ENCODE measurements at places on chromosomes 7 and 10. TPM values are rescaled to one million over a fixed set of nuclear protein-coding genes. Genes with fewer than 3 reads are reported as not detected.

The SPDYE8 gene
- total RNA-seq = 0.24 TPM

The EN2 gene
- not detected for total RNA-seq

The PIK3CG gene
- 1.2 TPM for total RNA-seq

DNA sequence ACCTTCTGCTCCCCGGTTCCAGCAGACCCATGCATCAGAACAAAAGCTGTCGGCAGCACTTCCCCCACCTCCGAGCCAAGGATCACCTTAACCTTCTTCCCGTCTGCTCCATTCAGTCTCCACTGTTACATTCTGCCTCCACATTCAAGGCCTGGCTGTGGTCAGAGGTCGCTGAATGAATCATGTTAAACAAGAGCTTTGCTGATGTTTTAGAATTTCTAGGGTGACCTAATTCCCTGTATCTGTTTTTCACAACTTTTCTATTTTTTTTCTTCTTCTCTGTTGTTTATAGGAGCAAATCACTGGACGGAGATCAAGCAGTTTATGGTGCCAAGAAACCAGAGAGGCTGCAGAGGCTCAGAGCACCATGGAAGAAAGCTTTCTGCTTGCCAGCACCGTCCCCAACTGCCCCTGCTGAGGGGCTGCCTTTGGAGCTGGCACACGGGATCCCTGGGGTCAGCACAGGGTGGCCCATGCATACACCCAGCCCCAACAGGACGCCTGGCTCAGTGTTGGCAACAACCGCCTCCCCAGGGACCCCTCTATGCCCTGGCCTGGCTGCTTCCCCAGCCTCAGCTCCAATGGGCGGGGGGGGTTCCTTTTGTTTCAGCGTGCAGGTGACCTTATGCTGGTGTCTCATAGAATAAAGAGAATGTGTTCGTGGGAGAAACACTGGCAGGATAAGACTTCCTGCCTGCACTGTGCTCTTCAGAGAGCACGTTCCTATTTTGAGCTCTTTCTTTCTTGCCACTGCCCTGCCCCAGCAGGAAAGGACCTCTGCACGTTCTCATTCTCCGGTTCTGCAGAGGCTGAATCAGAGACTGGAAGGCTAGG is 182.7 kb upstream of the LYZL2 start:
- peak; percentile 56 for DNase-seq
- H3K36me3 ChIP-seq = no peaks in the 10 kb centered on the region
- no peak overlapping the region for H3K27ac ChIP-seq
- peaks cover 33% of the 10 kb centered on the region for H3K4me1 ChIP-seq

GRCh38 chr10:15901889-15902288 is 41.6 kb upstream of the MINDY3 start:
- no peak overlapping the region for H3K27ac ChIP-seq
- no peak for DNase-seq

DNA sequence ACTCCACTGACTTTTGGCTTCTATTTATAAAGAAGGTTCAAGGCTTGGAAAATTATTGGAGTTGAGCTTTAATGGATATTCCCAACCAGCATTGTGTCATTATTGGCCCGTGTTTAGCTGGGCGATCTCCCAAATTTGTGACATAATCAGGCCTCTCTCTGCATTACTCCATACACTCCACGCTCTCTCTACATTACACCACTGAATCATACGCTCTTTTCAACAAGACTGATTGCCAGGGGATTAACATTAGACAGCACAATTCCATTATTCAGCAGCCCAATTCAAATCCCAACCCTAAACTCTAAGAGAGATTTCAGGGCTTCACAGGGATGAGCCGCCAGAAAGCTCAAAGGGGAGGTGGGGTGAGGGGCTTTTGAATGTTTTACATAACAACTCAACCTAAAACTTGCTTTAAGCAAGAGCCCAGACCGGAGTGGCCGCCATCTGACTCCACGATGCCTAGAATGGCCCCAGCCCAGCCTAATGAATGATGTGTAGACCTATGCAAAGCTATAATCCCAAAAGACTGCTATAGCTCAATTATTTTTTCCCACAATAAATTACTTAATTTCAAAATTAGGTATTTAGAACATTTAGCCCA is 61.8 kb downstream of the FGFR2 start:
- DNase-seq = no peak
- H3K36me3 ChIP-seq = no peaks in the 10 kb centered on the region

DNA sequence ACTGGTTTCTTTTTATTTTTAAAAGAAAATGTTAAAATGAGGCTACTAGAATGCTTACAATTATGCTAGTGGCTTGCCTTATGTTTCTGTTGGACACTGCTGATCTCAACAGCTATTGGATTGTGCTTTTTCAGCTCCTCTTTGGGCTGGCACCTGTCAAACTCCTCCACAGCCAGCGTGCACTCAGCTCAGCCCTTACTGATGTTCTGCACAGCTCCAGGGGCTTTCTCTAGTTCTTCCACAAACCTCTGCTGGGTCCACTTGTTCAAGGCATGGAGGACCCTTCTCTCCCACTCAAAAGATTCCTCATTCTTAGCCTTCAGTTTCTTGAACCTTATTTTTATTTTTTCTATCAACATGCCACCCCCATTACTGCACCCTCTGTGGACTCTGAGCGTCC is 96.0 kb downstream of the VIPR2 start:
- H3K36me3 ChIP-seq = no peaks in the 10 kb centered on the region
- H3K4me3 ChIP-seq = no peak overlapping the region
- H3K4me1 ChIP-seq = no peaks in the 10 kb centered on the region
- H3K27ac ChIP-seq = no peak overlapping the region
- DNase-seq = no peak
- H3K27me3 ChIP-seq = no peaks in the 10 kb centered on the region

- no peaks in the 10 kb centered on the region for H3K36me3 ChIP-seq
- no peaks in the 10 kb centered on the region for H3K27me3 ChIP-seq
- peak overlapping the region; percentile 93 for H3K27ac ChIP-seq
- no peak for DNase-seq
- H3K4me1 ChIP-seq = peaks cover 67% of the 10 kb centered on the region
These were observed 19.0 kb upstream of the RHOBTB1 start for GRCh38 chr10:60962946-60963345.

- no peaks in the 10 kb centered on the region for H3K27me3 ChIP-seq
- H3K4me3 ChIP-seq = no peak overlapping the region
These were observed 234.1 kb upstream of the KIAA1217 start for GRCh38 chr10:23974746-23975272.

- no peak for DNase-seq
- no peak overlapping the region for H3K4me3 ChIP-seq
- peaks cover 16% of the 10 kb centered on the region for H3K4me1 ChIP-seq
- no peaks in the 10 kb centered on the region for H3K27me3 ChIP-seq
- no peak overlapping the region for H3K27ac ChIP-seq
These were observed 93.4 kb downstream of the SNX13 start for GRCh38 chr7:17846935-17847334.

GRCh38 chr10:117001144-117001543 is 3.8 kb downstream of the SHTN1 start:
- H3K27me3 ChIP-seq = no peaks in the 10 kb centered on the region
- no peak overlapping the region for H3K27ac ChIP-seq
- no peak overlapping the region for H3K4me3 ChIP-seq
- DNase-seq = no peak

DNA sequence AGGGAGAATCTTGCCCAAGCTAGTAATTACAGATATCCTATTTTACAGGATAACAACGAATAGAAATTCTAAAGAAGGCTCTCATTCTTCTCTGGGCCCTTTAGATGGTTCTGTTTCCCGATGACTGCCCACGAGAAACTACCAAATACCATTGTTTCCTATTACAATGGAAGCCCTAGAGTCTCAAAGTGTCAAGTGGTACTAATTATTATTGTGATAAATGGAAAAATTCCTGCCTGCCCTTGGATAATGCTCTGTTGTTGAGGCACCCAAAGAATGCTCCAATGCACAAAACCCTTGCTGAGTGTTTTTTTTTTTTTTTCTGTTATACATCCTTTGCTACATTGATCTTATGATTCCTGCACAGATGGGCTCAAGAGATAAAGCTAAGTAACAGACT is 504.5 kb downstream of the XPNPEP1 start:
- H3K4me3 ChIP-seq = no peak overlapping the region
- no peak overlapping the region for H3K27ac ChIP-seq
- H3K4me1 ChIP-seq = no peaks in the 10 kb centered on the region
- no peaks in the 10 kb centered on the region for H3K36me3 ChIP-seq

DNA sequence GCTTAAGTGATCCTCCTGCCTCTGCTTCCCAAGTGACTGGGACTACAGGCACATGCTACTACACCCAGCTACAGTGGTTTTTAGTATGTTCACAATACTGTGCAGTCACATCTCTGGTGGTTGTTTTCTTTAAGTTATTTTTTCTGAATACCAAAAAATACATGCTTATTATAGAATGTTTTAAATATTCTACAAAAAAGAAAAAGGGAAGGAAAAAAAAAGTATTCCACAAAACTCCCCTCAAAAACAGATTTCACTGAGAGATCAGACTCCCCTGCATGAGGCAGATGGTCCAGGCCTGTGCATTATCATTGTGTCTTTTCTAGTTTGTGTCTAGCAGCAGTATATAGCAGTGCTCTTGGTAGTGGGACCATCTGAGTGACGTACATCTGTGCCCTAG is 36.8 kb downstream of the OGDH start:
- H3K4me1 ChIP-seq = peaks cover 25% of the 10 kb centered on the region
- H3K27ac ChIP-seq = no peak overlapping the region
- no peak for DNase-seq

- H3K36me3 ChIP-seq = no peaks in the 10 kb centered on the region
- no peaks in the 10 kb centered on the region for H3K4me1 ChIP-seq
- DNase-seq = no peak
- no peaks in the 10 kb centered on the region for H3K27me3 ChIP-seq
- H3K4me3 ChIP-seq = no peak overlapping the region
These were observed 89.1 kb upstream of the SP4 start for GRCh38 chr7:21338728-21339164.

GRCh38 chr10:3708852-3709251 is 76.2 kb downstream of the KLF6 start:
- no peaks in the 10 kb centered on the region for H3K27me3 ChIP-seq
- no peaks in the 10 kb centered on the region for H3K4me1 ChIP-seq
- no peak overlapping the region for H3K27ac ChIP-seq

GRCh38 chr7:101088069-101088425 is 2.8 kb downstream of the TRIM56 start:
- H3K4me1 ChIP-seq = peaks cover 23% of the 10 kb centered on the region
- no peak for DNase-seq
- H3K27me3 ChIP-seq = no peaks in the 10 kb centered on the region
- H3K36me3 ChIP-seq = peaks cover 48% of the 10 kb centered on the region
- H3K4me3 ChIP-seq = no peak overlapping the region

DNA sequence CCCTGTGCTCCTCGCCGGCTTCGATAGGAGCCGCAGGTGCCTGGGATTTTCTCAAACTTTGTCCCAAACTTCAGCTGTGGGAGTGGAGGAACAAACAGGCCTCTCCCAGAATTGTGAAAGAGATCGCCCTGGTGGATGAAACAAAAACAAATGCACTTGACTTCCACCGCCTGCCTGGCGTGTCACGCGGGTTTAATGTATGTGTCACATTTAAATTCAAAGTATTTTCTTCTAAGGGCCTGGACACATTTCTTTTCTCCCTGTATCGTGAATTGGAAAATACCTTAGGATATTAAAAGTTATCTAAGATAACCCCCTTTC is 694 bp upstream of the WASL start:
- H3K36me3 ChIP-seq = peaks cover 11% of the 10 kb centered on the region
- H3K4me3 ChIP-seq = peak overlapping the region; percentile 95
- H3K27me3 ChIP-seq = no peaks in the 10 kb centered on the region

DNA sequence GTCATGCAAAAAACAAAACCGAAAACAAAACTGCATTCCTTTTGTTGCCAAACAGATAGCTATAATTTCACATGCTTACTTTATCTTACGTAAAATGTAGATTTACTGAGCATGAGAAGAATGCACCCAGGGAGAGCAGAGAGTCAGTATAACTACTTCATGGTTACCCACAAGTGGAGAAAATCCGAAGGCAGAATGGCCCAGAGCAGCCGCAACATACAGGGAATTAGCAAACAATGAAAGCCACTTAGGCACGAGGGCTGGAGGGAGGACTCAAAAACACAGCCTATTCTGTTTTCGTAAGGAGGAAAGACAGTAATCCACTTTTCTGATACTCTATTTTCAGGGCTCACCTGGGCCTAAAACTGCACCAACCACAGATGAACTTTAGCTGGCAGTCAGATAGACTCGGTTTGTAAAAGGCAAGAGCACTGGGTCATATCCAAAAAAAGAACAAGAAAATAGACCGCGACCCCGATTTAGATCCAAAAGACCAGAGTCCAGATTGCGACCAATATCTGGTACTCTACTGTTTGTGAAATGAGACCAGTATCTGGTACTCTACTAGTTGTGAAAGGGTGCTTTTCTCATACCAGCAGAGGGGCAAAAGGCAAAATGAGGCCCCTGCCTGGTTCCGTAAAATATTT is 1.3 kb downstream of the ITPRIP start:
- no peaks in the 10 kb centered on the region for H3K27me3 ChIP-seq
- peaks cover 21% of the 10 kb centered on the region for H3K36me3 ChIP-seq
- H3K4me3 ChIP-seq = peak overlapping the region; percentile 87

DNA sequence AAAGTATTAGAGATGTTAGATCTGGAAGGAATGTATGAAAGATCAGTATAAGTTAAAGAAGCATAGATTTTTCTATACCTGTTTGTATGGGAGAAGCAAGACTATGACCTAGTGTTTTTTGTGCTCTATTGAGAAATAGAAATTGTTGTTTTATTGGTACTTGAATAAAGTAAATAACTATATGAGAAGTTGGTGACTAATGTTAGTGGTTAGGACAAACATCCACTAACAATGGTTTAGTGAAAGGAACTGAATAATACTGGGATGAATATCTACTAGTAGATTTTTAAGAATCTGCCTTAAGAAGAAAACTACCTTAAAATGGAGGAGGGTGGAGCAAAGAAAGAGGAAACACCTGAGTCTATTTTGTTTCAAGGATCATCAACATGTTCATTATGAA is 521.1 kb upstream of the POT1 start:
- no peak overlapping the region for H3K4me3 ChIP-seq
- H3K27ac ChIP-seq = no peak overlapping the region
- DNase-seq = no peak
